Stimulated activated CD8-positive, alpha-beta memory T cell treated with anti-CD3 and anti-CD28 coated beads, Interleukin-15, amount 100 ng/mL, for 4 hours (primary cell): ENCODE measurements at places on chromosomes 5 and 9.

GRCh38 chr5:177132136-177133095, 1.2 kb upstream of the NSD1 start:
- DNase-seq = no peak

DNA sequence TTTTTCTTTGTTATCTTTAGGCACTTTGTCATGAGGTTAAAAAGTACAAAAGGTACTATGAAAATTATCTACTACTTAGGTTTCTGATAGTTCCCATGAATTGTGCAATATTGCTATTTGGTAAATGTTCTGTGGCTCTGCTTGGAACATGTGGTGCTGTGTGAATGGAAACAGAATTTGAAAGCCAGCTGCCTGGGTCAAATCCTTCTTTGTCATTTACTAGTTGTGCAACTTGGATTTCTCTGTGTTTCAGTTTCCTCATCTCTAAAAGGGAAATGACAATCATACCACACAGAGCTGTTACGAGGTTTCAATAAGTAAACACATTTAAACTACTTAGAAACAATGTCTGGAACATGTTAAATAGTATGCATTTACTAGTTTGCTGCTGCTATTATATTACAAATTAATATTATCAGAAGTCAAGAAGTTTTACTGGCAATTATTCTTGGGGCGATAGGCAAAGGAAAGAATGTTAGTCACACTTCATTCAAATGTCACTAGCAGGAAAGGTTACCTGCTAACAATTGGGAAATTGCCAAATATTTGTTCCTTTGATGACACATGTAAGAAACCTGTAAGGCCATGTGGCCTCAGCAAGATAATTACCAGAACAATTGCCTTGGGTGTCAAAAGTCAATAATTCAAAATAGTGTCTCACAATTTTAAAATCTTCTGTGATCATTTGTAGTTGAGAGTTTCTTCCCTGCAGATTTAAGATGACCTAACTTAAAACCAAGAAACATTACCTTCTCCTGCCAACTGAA, 184.8 kb downstream of the KIAA0825 start:
- no peak for DNase-seq

- DNase-seq = no peak
Measured at GRCh38 chr5:130289132-130290088, 385.1 kb downstream of the CHSY3 start.

- DNase-seq = peak; percentile 13
Measured at GRCh38 chr5:140239939-140240700, 62.8 kb downstream of the PFDN1 start.

- DNase-seq = no peak
Measured at GRCh38 chr5:150245111-150245789, 44.3 kb downstream of the CAMK2A start.

- DNase-seq = no peak
Measured at GRCh38 chr5:1209896-1210776, 8.7 kb downstream of the SLC6A19 start.

- DNase-seq = no peak
Measured at GRCh38 chr9:81719972-81720371, 30.6 kb upstream of the TLE1 start.

GRCh38 chr9:78325343-78325742, 28.4 kb downstream of the PSAT1 start:
- no peak for DNase-seq

DNA sequence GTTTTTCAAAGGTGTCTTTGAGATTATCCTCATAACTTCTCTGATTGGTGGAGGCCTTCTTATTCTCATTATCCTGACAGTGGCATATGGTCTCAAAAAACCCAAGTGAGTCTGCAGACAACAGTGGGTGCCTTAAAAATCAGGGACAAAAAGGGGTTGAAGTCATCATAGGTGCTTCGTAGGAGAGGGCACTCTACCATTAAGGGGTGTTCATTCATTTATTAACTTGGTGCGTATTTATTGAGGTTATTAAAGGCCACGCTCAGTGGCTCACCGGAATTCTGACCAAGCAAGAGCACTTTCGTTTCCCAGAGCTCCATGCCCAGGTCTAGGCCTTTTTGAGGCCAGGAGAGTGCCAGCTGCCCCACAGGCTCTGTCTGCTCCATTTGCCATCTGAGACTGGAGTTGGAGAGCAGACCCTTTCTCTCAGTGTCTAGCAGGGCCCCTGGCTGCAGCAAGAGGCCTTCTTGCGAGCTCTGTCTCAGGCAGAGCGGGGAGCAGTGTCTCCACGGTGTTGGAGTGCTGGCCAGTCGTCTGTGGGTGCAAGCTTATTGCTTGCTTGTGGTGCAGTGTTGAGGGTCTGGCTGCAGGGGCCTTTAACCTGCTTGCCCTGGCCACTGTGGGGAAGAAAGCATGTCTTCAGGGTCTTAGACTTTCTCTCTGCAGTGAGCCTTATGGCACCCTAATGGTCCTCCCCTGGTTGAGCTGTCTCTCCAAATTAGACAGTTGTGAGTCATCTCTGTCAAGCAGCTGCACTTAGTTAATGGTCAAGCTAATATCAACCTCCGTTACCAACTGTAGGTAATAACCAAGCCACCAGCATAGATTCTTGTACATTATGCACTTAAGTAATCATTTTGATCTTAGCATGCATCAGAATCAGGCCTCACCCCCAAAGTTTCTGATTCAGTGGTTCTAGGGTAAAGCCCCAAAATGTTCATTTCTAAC, 62.6 kb downstream of the IL31RA start:
- no peak for DNase-seq

- DNase-seq = no peak
Measured at GRCh38 chr5:156783092-156783491, 67.0 kb upstream of the PPP1R2B start.

- no peak for DNase-seq
Measured at GRCh38 chr9:72346333-72346732, 18.7 kb downstream of the ZFAND5 start.

DNA sequence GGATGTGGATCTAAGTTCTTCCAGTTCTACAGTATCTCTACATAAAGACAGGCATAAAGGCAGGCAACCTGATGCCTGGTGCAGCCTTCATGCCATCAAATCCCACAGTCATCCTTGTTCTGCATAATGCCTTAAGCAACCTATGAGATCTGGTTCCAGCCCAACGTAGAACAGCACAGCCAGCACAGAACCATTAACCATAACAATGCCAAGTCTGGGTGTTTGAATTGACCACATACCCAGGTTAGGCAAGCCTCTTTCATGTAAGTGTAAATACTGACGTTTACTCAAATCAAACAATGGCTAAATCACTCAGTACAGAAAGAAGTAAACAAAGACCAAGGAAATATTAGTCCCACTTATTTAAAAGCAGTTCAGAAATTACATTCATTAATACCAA, 195.0 kb downstream of the ADAMTSL1 start:
- no peak for DNase-seq

DNA sequence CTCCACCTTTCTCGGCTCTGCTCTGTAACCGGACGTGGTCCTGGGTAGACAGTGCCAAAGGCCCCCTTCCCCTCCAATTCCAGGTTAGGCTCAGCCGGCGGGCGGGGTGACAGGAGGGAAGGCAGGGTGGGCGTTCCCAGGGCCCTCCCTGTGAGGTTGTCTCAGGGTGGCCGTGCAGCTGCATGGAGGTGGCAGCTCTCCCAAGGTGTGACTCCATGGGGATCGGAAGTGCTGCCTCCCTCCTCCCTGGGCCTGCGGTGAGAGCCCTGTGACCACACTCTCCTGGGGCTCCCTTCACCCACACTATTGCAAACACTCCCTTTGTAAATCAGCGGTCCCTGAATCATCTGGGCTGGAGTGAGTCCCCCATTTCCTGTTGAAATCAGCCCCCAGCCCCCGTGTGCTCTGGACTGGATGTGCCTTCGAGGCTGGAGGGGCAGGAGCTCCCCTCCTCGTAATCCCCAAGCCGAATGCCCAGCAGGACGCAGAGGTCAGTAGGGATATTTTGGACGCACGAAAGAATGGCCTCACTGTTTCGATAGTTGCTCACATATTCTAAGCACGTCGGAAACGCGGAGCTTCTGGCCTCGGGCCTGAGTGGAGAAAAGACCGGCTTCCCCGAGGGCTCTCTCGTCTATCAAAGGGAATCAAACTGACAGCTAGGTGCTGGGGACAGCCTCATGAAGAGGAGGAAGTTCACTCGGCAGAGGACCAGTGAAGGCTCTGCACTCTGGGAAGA, 107.6 kb upstream of the COL5A1 start:
- no peak for DNase-seq

DNA sequence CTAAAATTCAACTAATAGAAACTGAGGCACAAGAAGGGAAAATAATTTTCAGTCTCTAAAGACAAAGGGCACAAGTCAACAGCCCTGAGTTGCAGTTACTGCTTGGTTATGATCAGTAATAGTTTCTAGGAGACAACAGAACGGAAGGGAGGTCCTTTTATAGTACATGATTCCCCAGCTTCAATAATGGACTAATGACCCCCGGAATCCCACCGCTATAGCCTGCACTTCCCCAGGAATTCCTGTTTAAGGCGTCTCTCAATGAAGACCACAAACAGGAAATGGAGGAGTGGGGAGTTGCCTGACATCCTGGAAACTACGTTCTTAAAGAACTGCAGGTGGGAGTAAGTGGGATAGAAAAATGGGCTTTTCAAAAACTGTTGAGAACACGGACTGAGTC, 60.6 kb downstream of the DIAPH1 start:
- DNase-seq = no peak

- DNase-seq = no peak
Measured at GRCh38 chr5:80805038-80805437, 150.3 kb upstream of the DHFR start.

DNA sequence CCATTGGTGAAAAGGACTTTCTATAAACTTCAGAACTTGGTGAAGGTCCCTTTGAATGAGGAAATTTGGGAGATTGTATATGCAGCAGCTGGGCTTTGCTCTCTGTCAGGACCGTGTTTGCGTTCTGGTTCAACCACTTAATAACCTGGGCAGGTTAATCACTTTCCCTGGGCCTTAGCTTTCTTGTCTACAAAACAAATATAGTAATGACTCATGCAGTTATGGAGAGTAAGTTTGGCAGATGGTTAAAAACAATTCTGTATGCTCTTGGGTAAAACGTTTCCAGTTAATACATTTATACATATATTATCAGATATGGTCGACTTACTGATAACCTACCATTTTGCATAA, 197.0 kb downstream of the ARHGEF28 start:
- no peak for DNase-seq

DNA sequence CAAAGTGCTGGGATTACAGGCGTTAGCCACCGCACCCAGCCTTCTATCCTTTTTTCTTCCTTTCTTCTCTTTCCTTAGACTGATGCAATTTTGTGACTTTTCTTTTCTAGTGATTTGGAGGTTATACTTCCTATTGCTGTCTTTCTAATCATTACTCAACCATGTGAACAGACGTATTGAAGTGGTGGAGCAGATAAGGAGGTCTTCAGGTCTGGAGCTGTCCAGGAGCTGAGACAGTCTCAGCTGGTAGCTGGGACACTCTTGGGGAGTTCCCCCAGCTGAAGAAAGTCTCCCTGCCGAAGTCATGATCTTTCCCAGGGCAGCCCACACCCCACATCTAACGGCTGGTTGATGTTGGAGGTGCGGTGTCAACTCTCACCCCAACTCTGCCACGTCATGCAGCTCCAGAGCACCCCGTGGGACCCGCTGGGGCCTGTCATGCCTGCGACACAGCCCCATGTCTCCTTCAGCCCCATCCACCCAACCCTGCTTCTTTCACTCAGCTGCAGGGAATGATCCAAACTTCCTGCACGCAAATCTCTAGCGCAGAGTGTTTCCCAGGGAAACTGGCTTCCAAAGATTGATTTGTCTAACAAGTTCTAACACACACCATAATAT, 41.1 kb downstream of the NSUN2 start:
- DNase-seq = no peak

DNA sequence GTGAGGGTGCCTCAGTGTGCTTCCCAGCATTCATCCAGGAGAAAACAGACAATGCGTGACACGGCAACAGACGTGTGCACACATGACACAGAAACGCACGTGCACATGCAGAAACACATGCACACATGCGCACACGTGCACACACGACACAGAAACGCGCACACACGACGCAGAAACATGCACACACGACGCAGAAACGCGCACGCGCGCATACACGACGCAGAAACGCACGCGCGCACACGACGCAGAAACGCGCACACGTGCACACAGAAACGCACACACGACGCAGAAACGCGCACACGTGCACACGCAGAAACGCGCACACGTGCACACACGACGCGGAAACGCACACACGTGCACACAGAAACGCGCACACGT, 16.5 kb downstream of the TPPP start:
- no peak for DNase-seq

DNA sequence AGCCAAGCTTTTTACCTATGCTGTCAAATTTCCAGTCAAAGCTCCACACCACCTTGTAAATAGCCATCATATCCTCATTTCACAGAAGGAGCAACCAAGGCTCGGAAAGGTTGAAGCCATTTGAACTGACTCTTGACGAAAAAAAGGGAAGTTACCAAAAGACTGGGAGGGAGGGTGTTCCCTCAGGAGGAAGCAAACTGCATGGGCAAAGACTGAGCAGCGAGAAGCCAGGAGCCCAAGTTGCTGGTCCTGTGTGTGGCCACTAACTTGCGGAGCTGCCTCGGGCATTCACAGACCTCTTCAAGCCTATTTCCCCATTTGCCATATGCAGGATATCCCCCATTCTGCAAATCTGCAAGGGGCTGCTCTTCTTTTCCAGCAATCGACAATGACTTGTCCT, 37.4 kb downstream of the TTLL11 start:
- no peak for DNase-seq

- no peak for DNase-seq
Measured at GRCh38 chr5:55063220-55063863, 39.1 kb upstream of the GZMA start.

GRCh38 chr5:7869474-7870136, 657 bp downstream of the MTRR start:
- DNase-seq = no peak
